ENCODE measurements at places on chromosomes 3 and 15. TPM values are rescaled to one million over a fixed set of nuclear protein-coding genes. Genes with fewer than 3 reads are reported as not detected.

TICRR gene
- 37.3 TPM for total RNA-seq

DNA sequence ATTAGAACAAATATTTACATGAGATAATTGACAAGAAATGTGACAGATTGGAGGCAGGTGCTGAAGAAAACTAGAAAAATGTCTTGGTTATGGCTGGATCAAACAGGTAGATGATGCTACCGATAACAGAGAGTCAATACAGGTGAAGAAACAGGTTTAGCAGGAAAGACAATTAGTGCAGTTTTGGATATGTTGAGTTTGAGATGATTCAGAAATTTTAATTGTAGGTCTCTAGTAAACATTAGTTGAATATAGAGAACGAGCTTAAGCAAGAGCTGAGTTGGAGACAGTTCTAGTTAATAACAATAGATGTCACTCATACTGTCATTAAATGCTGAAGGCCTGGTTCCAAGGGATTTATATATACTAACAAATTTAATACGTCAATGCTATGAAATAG, 524.4 kb downstream of the NSUN3 start:
- no peak overlapping the region for H3K27ac ChIP-seq
- no peaks in the 10 kb centered on the region for H3K4me1 ChIP-seq
- H3K4me3 ChIP-seq = no peak overlapping the region
- no peaks in the 10 kb centered on the region for H3K36me3 ChIP-seq
- DNase-seq = no peak
- no peaks in the 10 kb centered on the region for H3K27me3 ChIP-seq

- peaks cover 1% of the 10 kb centered on the region for H3K4me1 ChIP-seq
- H3K36me3 ChIP-seq = no peaks in the 10 kb centered on the region
- no peak for DNase-seq
- peak overlapping the region; percentile 81 for H3K4me3 ChIP-seq
- H3K27me3 ChIP-seq = no peaks in the 10 kb centered on the region
These were observed 2.9 kb downstream of the CADPS start for GRCh38 chr3:62872318-62872717.

DNA sequence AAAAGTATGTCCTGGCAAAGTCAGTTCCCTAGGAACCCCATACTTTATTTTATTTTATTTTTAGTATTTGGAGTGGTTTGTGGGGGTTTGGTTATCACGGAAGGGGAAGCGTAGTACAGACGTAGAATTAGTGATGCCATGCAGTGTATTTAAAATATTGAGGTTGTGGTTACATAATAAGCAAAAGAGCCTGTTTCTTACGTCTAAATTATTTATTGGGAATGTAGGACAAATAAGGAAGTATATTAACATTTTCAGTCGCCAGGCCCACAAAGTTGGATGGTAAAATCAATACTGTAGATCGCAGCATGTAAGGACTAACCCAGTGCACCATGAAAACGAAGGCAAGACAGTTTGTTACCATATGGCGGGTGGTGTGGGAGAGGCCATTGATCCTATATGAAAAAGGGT, 558 bp downstream of the DTWD1 start:
- peak overlapping the region; percentile 78 for H3K4me3 ChIP-seq
- peaks cover 13% of the 10 kb centered on the region for H3K36me3 ChIP-seq
- no peaks in the 10 kb centered on the region for H3K27me3 ChIP-seq
- H3K4me1 ChIP-seq = no peaks in the 10 kb centered on the region

DNA sequence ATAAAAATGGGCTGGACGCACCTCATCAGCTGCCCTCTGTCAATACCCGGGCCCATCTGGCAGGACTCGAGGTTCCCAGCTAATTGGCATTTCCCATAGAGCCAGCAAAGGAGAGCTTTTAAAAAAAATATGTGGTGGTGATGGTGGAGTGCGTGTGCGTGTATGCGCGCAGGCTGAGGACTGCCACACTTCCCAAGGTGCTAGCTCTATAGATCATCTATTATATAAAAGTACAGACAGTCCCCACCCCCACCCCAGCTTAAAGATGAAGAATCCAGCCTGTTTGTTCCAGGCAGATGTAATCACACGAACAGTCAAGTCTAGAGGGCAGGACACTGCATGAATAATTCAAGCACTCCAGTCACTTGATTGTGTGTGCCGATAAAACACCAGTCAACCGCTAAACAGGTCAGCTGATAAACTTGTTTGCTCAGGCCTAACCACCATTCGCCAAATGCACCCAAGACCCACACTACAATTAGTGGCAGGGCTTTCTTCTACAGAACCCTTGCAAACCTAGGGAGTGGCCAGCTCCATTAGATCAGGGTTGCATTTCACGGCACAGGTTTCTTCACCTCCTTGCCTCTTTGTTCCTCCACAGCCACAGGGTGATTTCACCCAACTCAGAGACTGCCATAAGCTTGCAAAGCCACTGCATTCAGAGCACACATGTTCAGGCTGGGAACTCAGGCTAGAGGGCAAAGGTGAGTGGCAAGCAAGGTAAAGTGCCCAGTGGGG, 5.8 kb downstream of the TLE3 start:
- no peak for DNase-seq
- H3K27ac ChIP-seq = no peak overlapping the region
- peaks cover 62% of the 10 kb centered on the region for H3K4me1 ChIP-seq
- H3K27me3 ChIP-seq = no peaks in the 10 kb centered on the region
- no peak overlapping the region for H3K4me3 ChIP-seq

GRCh38 chr15:63052077-63052841, 9.7 kb downstream of the TPM1 start:
- peaks cover 9% of the 10 kb centered on the region for H3K4me1 ChIP-seq
- no peak overlapping the region for H3K4me3 ChIP-seq
- H3K27me3 ChIP-seq = no peaks in the 10 kb centered on the region
- no peak overlapping the region for H3K27ac ChIP-seq
- peaks cover 18% of the 10 kb centered on the region for H3K36me3 ChIP-seq
